ENCODE measurements at places on chromosomes 12 and 14.
A peak's percentile ranks its signal among the peaks of the same experiment; 100 is the strongest.

GRCh38 chr14:100071545-100071944 lies 6.3 kb downstream of the EVL start:
- peak; percentile 74 for DNase-seq

DNA sequence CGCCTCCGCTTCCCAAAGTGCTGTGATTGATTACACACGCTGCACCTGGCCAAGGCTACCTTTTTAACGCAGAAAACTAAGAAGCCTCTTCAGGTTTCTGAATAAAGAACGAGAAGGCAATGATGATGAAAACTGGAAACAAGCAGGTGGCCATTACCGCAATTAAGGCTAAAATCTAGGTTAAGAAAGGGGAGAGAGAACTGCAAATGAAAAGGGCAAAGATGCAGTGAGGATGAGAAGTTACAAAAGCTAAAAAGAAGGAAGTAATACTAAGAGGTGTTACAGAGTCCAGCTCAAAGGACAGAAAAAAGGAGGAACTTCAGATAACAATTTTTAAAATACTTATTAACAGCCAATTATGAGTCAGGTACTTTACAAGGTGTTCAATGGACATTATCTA lies 79.7 kb downstream of the DUSP16 start:
- no peak for DNase-seq

DNA sequence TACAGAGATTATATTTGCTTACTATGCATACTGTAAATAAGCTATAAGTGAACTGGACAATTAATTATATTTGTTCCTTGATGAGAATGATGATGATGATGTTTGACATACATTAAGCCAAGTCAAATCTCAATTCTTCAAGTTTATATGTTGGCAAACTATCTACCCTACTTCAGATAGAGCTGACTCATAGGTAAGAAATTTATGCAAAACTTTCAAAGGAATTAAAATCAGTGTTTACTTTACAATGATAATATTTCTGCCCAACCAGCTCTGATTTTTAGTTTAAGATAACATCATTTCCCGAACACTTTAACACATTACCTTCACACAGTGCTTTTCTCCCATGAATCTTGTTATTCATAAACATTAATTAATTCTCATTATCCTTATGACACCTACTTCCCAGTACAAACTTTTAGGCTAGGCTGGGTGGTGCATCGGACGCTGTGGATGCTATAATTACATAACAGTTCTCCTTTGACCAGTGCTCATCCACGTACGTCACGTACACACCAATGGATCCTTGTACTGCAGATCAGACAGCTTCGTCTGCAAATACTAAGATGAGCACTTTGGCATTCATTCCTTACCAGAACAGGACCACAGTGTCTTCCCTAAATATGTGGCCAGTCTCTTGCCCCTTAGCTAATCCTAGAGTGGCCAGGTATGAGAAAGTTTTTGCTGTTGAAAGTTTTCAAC lies 18.3 kb downstream of the BMP4 start:
- DNase-seq, result no peak

GRCh38 chr12:131694116-131694838 lies 16.6 kb upstream of the SFSWAP start:
- DNase-seq, result no peak

- DNase-seq, result no peak
These were observed 141.3 kb upstream of the PLEKHG7 start for GRCh38 chr12:92561543-92561899.

- no peak for DNase-seq
These were observed 8.0 kb upstream of the POP5 start for GRCh38 chr12:120588948-120589930.

DNA sequence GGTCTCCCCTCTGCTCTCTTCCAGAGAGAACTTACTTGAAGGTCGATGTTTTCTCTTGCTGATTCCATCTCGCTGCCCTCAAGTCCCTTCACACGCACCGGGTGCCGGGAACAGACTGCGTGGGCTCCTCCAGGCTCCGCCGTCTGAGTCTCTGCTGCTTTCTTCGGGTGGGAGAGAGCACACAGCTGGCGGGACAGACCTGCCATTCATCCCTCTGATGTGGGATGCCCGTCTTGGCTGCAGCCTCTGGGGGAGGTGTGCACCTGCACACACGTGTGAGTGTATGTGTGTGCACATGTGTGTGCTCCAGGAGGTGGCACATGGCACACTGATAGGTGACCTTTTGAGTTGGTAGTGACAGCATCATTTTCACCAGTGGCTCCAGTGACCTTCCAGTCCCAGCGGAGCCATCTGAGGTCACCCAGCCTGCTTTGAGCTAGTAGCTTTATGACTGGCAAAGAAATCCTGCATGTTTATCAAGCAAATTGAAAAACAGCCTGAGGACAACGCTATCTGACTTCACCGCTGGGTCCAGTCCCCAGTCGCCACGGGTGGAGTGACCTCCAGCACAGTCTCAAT lies at the start of gene NINJ2:
NINJ2 (minus strand) TSS at position 153 of the 579 bp plus-strand sequence; CDS start at position 68, 85 bp downstream.
- DNase-seq, result no peak

GRCh38 chr14:90487031-90487430 lies 90.2 kb downstream of the CALM1 start:
- DNase-seq, result no peak

DNA sequence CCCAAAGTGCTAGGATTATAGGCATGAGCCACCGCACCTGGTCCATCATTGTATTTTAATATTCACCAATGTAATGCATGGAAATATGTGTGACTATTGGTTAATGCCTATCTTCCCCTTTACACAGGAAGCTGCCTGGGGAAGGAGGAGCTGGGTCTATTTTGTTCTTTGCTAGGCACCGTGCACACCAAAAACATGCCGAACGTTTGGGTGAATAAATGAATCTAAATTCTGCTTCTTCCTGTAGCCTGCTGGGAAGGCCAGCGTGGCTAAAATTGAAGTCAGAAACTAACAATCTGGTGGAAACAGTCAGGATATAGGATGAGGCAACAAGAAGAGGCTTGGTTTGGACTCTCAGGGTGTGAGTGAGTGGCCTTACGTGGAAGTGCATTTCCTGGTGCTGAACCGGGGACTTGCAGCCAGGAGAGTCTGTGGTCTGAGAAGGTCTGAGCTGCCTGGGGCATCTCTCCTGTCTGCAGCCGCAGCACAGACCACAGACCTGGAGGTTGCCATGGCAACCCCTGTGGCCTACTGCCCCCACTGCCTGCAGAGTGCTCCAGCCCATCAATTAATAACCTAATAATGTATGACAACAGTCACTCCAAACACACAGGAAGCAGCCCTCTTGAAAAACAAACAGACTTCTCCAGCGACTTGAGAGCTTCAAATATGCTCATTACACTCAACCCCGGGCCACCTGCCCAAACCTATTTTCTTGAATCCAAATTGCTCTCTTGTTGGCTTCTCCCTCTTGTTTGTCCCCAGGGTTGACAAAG lies 5.5 kb upstream of the GPR68 start:
- DNase-seq, result peak; percentile 89

DNA sequence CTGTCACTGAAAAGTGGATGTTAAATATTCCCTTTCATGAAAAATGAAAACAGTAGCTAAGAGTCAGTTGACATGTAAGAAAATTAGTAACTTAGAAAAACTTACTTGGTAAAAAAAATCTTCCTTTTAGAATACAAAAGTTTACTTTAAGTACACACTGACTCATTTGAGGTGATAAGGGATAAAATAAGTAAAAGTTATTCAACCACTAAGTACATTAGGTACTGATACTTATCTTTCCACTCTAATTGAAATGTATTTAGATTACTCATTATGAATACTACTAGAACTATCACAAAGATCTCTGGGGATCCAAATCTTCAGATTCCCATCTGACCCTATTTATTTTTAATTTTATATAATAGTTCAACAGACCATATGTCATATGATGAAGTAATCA lies 12.2 kb downstream of the SYCP3 start:
- no peak for DNase-seq

DNA sequence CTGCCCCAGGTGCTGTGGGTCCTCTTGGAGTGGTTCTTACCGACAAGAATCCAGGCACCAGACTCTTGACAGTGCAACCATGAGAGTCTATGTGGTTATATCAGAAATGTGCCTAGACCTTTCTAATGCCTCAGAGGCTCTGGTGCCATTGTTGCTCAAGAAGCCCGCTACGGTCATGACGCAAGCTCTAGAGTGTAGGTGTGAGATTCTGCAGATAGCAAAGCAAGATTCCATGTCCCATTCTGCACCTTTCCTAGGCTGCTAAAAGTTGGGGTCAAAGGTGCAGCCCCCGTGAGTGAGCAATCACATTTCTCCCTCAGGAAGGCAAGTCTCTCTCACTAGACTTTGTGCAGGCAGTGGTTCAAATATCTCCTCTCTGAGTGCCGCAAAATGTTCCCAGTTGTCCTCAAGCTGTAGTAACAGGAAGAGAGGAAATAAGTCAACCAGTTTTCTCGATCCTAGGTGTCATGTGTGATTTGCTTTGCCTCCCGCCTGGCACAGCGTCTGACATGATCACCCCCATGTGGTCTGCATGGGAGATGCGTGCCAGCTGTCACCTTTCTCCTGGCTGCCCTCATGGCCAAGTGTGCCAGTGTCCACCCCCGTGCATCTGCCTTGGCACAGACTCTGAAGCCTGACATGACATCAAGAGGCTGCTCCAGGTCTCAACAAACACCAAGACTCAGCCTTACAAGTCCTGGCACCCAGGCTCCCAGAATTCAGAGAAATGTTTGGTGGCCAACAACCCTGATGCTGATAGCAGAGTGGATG lies 122.5 kb upstream of the COCH start:
- DNase-seq, result no peak

GRCh38 chr14:81222126-81222525 lies 1.4 kb upstream of the GTF2A1 start:
- no peak for DNase-seq

GRCh38 chr12:121849665-121850064 lies 9.0 kb downstream of the HPD start:
- DNase-seq, result no peak

GRCh38 chr12:40010899-40011774 lies 94.7 kb downstream of the SLC2A13 start:
- peak; percentile 88 for DNase-seq

DNA sequence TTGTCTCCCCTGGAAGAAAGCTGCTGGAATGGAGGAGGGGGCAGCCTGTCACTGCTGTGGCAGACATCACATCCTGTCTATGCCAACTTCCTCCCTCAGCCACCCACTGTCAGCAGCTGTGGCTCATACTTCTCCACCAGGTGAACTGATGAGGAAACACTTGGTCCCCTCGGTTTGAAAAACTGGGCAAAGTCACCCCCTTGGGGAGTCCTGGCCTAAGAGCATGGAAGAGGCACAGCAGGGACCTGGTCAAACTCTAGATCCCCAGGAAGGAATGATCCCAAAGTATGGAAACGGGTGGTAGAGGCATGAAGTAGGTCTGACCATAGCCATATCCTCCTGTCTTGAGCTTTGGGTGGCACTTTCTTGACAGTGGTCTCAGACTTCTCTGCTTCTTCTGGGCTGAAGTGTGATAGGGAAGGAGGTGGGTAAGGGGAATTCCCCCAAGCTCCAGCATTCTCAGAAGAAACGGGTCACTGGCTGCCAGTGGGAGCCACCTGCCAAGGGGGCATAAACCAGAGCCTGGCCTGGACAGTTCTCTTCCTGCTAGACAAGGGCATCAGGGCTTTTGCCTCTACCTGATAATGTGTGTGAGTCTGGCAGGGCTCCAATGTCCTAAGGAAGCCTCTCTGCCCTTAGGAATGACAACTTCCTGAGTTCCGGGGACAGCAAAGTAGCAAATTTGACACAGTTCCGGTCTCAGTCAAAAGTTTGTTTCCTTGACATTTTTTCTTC lies 36.0 kb downstream of the FMNL3 start:
- peak; percentile 78 for DNase-seq

- DNase-seq, result peak; percentile 34
These were observed 1.7 kb upstream of the IL26 start for GRCh38 chr12:68227356-68227755.

GRCh38 chr14:76097547-76097946 lies 54.2 kb upstream of the GPATCH2L start:
- no peak for DNase-seq

DNA sequence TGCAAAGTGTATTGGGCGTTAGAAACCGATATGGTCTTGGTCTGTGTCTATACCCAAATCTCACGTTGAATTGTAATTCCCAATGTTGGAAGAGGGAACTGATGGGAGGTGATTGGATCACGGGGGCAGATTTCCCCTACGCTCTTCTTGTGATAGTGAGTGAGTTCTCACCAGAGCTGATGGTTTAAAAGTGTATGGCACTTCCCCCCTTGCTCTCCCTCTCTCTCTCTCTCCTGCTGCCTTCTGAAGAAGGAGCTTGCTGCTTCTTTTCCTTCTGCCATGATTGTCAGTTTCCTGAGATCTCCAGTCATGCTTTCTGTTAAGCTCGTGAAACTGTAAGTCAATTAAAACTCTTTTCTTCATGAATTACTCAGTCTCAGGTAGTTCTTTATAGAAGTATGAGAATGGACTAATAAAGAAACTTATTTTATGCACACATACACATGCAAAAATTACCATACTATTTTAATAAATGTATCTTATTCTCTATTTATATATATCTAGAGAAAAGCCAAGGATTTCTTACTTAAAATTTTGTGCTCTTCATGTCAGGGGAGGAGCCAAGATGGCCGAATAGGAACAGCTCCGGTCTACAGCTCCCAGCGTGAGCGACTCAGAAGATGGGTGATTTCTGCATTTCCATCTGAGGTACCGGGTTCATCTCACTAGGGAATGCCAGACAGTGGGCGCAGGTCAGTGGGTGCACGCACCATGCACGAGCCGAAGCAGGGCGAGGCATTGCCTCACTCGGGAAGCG lies 1891.0 kb upstream of the FLRT2 start:
- DNase-seq, result no peak

DNA sequence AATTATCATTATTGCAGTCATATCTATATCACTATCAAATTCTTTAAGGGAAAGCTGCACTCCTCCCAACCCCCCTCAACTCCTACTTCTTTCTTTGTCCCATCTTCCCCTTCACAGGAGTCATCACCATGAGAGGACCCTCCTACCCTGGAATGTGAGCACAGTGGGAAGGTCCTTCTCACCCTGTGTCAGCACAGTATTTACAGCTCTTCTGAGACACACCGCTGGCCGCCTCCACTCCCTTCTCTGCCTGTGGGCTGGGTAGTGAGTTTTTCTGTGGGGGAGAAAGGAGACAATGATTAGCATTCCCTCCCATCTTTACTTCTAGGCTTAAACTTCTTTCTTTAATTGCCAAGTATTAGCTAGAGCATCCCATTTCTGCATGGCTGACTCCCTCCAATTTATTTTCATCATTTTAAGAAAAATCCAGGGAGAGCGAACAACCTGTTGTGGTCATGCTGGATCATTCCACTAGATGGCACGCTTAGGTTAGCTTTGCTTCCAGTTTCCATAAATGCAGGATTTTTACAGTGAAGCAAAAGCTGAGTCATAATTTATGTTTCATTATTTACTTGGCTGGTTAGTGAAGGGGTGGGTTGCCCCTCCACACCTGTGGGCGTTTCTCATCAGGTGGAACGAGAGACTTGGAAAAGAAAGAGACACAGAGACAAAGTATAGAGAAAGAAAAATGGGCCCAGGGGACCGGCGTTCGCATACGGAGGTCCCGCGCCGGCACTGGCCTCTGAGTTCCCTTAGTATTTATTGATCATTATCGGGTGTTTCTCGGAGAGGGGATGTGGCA lies 188.5 kb downstream of the ALX1 start:
- DNase-seq, result peak; percentile 82
